Dermis microvascular lymphatic vessel endothelial cell (primary cell): ENCODE measurements at places on chromosomes 6 and 20.
A peak's percentile ranks its signal among the peaks of the same experiment; 100 is the strongest.

- no peak for DNase-seq
Observed at GRCh38 chr6:155694419-155694790, 238.8 kb upstream of the NOX3 start.

- no peak for DNase-seq
Observed at GRCh38 chr6:42084889-42085288, 34.6 kb downstream of the TAF8 start.

GRCh38 chr20:22810626-22811569 lies 224.2 kb upstream of the SSTR4 start:
- no peak for DNase-seq

DNA sequence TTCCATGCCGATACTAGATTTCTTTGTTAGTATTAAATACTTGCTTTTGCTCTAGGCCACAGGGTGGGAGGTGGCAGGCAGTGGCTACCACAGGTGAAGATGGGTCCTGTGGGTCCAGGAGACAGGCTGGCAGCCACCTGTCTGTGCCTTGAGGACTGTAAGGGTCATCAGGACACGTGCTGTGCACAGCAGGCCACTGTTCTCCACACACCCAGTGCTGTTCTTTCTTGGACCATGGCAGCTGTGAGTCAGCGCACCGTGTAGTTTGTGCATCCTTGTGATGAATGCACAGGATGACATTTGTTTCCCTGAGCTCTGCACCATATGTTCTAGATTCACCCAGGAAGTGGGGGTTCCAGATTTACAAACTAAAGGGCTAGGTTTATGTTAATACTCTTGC lies 317.0 kb downstream of the ZFAND3 start:
- DNase-seq: no peak

- DNase-seq: no peak
Observed at GRCh38 chr6:39593646-39594045, 131.6 kb downstream of the KIF6 start.

- DNase-seq: no peak
Observed at GRCh38 chr20:45052698-45053429, 48.1 kb downstream of the KCNS1 start.

- DNase-seq: no peak
Observed at GRCh38 chr6:43291708-43292107, 6.4 kb upstream of the SLC22A7 start.

- DNase-seq: no peak
Observed at GRCh38 chr20:57350081-57350710, 859 bp upstream of the RAE1 start.

- DNase-seq: no peak
Observed at GRCh38 chr20:56631318-56631989, 2.3 kb downstream of the TFAP2C start.

- no peak for DNase-seq
Observed at GRCh38 chr6:26175428-26176181, 88.4 kb downstream of the HFE start.

DNA sequence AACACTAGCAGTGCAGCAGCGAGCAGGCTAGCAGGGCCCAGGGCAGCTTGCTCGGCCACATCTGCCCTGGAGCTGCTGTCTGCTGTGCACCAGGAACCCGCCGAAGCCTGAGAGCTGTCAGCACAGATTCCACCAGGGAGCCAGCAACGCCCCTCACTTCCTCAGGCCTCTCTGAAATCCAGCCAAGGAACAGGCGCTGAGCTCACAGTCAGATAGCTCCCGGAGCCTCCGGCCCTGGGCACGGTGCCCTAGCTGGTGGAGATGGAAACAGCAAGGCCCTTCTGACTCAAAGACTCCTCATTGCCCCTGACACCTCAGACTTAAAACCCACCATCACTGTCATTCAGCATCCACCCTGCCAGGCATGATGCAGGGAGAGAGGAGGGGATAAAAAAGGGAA lies 839.4 kb downstream of the MAFB start:
- no peak for DNase-seq

- DNase-seq: peak; percentile 71
Observed at GRCh38 chr6:137271245-137272183, 52.3 kb upstream of the IFNGR1 start.

GRCh38 chr6:150238846-150239407 lies 96.1 kb downstream of the PPP1R14C start:
- DNase-seq: no peak

GRCh38 chr6:124053315-124053714 lies 249.7 kb downstream of the NKAIN2 start:
- no peak for DNase-seq

DNA sequence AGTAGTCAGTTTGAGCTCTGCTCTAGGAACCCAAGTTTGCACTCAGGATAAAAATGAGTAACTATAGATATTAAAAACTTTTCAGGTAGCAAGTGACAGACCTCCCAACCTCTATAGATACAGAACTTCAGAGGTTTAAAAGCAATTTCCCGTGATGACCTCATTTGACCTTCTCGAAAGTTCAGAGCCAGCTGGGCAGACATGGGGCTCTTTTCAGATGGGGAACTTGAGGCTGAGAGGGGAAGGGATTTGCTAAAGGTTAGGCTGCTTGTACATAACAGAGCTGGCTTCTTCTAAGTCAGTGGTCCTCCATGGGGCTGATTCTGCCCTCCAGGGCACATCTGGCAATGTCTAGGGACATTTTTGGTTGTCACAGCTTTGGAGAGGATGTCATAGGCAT lies 58.8 kb upstream of the ZNF831 start:
- no peak for DNase-seq

DNA sequence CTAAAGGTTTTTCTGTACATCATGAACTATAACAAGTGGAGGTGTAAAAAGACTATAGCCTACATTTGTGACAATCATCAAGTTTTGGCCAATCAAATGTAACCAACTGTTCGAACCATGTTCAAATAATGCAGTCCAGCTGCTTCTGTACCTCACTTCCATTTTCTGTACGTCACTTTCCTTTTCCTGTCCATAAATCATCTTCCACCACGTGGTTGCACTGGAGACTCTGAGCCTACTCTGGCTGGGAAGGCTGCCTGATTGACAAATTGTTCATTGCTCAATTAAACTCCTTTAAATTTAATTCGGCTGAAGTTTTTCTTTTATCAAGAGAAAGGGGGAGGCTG lies 270.4 kb upstream of the JARID2 start:
- DNase-seq: no peak

DNA sequence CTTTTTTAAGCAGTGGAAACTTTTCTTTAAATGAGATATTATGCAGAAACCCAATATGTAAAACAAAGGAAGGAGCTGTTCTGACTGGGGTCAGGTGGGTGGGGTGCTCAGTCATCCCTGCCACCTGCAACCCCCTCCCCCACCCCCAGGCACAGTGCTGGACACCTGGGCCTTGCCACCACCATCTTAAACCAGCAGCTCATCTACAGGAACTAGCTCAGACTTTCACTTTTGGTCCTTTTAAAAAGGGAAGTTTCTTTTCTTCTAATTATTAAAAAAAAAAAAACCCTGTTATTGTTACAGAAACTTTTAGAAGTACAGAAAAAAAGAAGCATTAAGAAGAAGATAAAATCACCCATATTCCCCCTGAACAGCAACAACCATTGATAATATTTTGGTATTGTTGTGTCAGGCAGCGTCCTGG lies 37.1 kb downstream of the PPP1R16B start:
- no peak for DNase-seq

- DNase-seq: peak; percentile 38
Observed at GRCh38 chr6:117496383-117496990, 14.0 kb downstream of the DCBLD1 start.

DNA sequence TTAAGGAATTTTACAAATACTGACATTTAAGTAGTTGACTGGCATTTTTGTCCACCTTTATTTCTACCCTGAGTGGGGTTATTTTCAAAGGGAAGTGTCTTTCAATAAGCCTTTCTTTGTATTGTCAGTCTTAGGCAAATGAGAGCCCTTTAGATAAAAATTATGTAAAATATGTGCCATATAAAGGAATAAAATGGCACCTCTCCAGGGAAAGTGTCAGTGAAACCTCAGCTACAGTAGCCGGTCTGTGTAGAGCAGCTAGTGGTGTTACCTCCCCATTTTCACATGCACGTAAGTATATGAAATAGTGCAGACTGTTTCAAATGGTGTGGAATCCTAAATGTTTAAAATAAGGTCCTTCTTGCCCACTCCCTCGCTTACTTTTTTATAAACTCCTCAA lies 5.0 kb downstream of the FAM217B start:
- DNase-seq: no peak

- no peak for DNase-seq
Observed at GRCh38 chr20:37407573-37408002, 61.6 kb downstream of the SRC start.

GRCh38 chr6:110357664-110358552 lies at the start of gene METTL24:
Gene METTL24 (minus strand): TSS chr6:110358349. CDS start chr6:110358272, 77 bp downstream.
- no peak for DNase-seq

DNA sequence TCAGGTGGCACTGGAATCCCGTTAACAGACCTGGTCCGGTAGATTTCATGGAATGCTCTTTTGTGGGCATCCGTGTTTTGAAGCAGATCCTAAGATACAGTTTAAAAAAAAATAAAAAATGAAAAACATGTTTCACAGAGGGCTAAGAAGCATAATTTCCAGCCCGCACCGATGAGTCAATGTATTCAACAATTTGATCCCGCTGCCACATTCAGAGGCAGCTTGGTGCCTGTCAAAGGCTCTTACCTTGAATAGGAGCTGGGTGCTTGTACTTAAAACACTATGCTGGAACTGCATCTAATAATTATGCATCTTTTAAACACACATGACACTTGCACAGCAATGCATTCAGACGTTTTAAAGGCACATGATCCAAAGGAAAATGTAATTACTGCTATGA lies 164.8 kb downstream of the SYNE1 start:
- no peak for DNase-seq

DNA sequence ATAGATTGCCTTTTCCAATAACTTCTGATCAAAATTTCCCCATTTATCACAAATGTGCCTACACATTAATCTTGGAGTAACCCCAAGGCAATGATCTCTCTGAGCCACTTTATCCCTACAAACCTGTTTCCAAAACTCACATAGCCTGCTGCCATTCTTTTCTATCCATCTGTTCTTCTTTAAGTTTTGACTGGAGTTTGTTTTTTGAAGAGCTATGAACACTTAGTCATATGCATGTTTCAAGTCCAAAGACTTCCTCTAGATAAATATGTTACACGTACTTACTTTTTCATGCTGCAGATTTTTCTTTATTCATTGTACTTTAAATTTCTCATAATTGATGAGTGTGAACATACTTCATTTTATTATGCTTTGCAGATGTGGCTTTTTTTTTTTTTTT lies 488.9 kb upstream of the CITED2 start:
- no peak for DNase-seq

DNA sequence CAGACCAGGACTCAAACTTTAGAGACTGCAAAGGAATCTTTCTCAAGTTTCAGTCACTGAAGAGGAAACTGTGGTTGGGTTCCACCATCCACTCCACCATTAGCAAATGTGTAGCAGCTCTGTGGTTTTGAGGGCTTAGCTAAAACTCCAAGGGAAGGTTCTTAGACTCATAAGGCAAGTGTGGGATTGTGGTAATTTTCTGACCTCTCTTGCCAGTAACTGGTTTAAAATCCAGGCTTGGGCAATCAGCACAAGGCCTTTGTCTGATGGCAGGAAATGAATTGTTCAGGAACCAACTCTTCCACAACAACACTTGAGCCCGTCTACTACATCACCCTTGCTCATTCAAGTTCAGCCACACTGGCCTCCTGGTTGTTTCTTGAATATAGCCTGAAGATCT lies 68.6 kb upstream of the FBXL4 start:
- no peak for DNase-seq

DNA sequence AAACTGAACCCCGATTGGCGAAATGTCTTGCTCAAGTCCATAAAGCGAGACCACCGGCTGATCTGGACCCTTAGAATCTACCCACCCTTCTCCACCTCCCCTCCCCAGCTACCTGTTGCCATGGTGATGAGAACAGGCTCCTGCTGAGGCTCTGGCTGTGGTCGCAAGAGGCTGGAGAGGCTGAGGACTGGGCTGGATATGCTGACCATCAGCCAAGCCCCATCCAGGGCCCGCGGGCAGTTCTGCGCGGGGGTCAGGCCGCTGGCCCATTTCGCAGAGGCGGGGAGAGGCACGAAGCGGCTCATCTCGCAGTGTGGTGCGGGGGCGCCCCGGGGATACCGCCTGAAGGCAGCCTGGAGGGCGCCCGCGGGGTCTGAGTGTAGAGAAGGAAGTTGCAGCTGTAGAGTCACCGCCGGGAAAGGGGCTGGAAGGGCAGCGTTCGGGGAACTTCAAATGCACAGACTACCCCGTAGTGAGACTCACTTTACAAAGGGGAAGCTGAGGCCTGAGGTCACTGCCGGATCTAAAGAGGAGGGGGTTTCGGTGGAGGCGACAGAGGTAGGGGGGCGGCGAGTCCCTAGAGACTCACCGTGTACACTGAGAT lies 671 bp downstream of the TAPBP start:
- no peak for DNase-seq

DNA sequence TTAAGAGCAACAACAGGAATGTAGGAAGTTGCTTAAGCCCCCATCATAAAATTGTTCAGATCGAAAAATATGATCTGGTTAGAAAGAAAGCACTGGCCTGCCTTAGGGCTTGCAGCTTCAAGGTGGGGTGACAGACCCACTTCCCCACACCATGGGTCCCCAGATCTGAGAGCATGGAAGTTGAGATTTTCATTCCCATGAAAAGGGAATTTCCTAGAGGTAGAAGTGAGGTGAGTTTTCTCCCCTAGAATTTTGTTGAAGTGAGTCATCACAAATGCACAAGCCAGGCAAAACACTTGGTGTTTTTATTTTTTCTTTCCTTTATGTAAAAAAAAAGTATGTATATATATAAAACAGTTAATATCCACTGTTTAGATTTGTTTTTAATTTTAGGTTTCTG lies 213.6 kb upstream of the SUPT3H start:
- no peak for DNase-seq

DNA sequence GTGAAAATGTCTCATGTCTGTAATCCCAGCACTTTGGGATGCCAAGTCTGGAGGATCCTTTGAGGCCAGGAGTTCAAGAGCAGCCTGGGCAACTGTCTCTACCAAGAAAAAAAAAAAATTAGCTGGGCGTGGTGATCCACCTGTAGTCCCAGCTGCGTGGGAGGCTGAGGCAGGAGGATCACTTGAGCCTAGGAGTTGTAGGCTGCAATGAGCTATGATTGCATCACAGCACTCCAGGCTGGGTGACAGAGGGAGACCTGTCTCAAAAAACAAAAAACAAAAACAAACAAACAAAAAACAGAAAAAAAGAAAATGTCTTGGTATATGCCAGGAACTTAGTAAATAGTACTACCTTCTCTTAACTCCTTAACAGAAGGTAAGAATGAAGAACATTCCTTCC lies 31.4 kb upstream of the TMEM14A start:
- DNase-seq: no peak
